ENCODE measurements at places on chromosomes 6 and 20. TPM values are rescaled to one million over a fixed set of nuclear protein-coding genes. Genes with fewer than 3 reads are reported as not detected.

Gene CST2
- not detected for total RNA-seq

Gene GPX5
- not detected for total RNA-seq

Gene IBTK
- 29.4 TPM for total RNA-seq

Gene IL17F
- total RNA-seq = not detected

Gene SLC25A27
- 8.4 TPM for total RNA-seq

Gene MOG
- total RNA-seq = not detected

Gene APCDD1L
- total RNA-seq = 0.14 TPM

Gene PHACTR1
- total RNA-seq = 3.0 TPM

Gene SEL1L2
- 1.2 TPM for total RNA-seq

Gene CGAS
- 0.60 TPM for total RNA-seq

Gene CCR6
- not detected for total RNA-seq

Gene KCNK16
- total RNA-seq = not detected

Gene PIGU
- 11.2 TPM for total RNA-seq

Gene DCDC2
- 0.99 TPM for total RNA-seq

Gene MYBL2
- not detected for total RNA-seq

Gene RNF39
- not detected for total RNA-seq

Gene NOP56
- 90.9 TPM for total RNA-seq

Gene COX4I2
- 5.3 TPM for total RNA-seq

Gene ZNF831
- total RNA-seq = 0.02 TPM

Gene GSTA4
- 16.9 TPM for total RNA-seq

Gene SIRPD
- not detected for total RNA-seq

Gene HFE
- 1.8 TPM for total RNA-seq

Gene CRISP3
- total RNA-seq = not detected

Gene XKR7
- total RNA-seq = not detected

Gene TP53TG5
- 0.38 TPM for total RNA-seq

Gene KHDC1L
- not detected for total RNA-seq

Gene ADGRF5
- 23.6 TPM for total RNA-seq

Gene RANBP9
- 72.6 TPM for total RNA-seq

Gene MMP24
- 0.17 TPM for total RNA-seq

Gene CFAP61
- total RNA-seq = 24.5 TPM

Gene MCHR2
- not detected for total RNA-seq
